Aorta (tissue), 5 donors: ENCODE measurements at places on chromosomes 1 and 21. TPM values are rescaled to one million over a fixed set of nuclear protein-coding genes. Genes with fewer than 3 reads are reported as not detected.

Gene SLC45A1
- total RNA-seq: 5.4 TPM

DNA sequence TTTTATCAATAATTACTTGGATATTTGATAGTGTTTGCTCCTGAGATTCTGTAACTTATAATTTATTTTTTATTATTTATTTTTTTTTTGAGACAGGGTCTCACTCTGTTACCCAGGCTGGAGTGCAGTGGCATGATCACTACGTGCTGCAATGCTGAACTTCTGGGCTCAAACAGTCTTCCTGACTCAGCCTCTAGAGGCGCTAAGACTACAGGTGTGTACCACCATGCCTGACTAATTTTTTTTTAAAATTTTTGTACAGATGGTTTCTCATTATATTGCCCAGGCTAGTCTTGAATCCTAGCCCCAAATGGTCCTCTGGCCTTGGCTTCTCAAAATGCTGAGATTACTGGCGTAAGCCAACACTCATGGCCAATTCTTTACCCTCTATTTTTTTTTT lies 845.5 kb upstream of the ADGRL4 start:
- DNase-seq: no peak
- no peak overlapping the region for H3K4me3 ChIP-seq
- H3K27ac ChIP-seq: no peak overlapping the region
- H3K4me1 ChIP-seq: no peaks in the 10 kb centered on the region
- no peaks in the 10 kb centered on the region for H3K36me3 ChIP-seq

GRCh38 chr1:66500301-66500700 lies 33.7 kb upstream of the SGIP1 start:
- H3K4me1 ChIP-seq: no peaks in the 10 kb centered on the region
- no peak overlapping the region for H3K27ac ChIP-seq
- DNase-seq: no peak
- no peaks in the 10 kb centered on the region for H3K27me3 ChIP-seq
- no peak overlapping the region for H3K4me3 ChIP-seq

- no peaks in the 10 kb centered on the region for H3K4me1 ChIP-seq
- H3K4me3 ChIP-seq: no peak overlapping the region
- H3K36me3 ChIP-seq: no peaks in the 10 kb centered on the region
- no peak overlapping the region for H3K27ac ChIP-seq
- no peak for DNase-seq
Observed at GRCh38 chr1:18628511-18628910, 2.1 kb upstream of the PAX7 start.

Gene TRIM45
- 2.5 TPM for total RNA-seq

DNA sequence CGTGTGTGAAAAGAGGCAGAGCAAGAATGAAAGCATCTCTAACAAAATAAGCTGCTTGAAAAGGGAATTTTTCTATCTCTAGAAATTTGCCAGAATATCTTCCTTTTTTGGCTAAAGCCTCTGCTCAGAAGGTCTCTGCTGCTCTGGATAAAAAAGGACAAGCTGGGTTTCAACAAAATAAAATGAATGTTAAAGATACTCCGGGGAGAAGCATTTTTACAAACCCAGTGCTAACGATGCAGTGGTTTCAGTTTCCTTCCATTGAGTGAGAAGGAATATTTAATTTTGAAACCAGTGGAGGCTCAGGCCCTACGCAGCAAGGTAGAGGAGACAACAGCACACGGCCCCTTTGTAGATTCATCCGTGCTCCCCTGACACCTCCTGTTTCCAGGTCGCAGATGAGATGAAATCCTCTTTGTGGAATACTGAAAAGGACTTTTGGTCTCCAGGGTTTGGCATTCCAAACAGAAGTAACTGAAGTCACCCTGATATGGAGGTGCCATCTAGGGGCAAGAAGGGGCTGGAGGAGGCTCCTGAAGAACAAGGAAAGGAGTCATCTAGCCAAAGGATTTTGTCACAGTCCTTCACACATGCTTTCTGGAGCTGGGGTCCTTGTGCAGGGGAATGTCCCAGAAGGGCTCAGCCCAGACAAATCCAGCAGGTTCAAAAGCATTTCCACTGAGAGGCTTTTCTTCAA lies 65.7 kb upstream of the SYT6 start:
- peaks cover 2% of the 10 kb centered on the region for H3K27me3 ChIP-seq
- H3K36me3 ChIP-seq: no peaks in the 10 kb centered on the region
- no peak overlapping the region for H3K4me3 ChIP-seq
- DNase-seq: no peak

DNA sequence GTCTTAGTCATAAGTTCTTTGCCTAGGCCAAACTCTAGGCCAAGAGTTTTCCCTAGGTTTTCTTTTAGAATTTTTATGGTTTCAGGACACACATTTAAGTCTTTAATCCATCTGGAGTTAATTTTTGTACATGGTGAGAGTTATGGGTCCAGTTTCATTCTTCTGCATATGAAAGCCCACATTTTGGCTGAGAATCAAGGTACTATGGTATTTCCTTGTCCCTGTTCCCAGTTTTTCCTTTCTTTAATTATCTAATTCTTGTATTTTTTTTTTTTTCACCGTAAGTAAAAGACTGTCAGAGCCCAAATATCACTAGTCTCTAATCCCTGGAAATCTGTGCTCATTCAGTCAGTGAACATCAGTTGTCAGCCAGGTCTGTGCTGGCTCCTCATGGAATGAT lies 105.4 kb downstream of the MAP3K21 start:
- no peak overlapping the region for H3K27ac ChIP-seq
- no peak for DNase-seq
- no peak overlapping the region for H3K4me3 ChIP-seq
- H3K4me1 ChIP-seq: no peaks in the 10 kb centered on the region
- no peaks in the 10 kb centered on the region for H3K36me3 ChIP-seq
